ENCODE measurements at places on chromosomes 1 and 21.
A peak's percentile ranks its signal among the peaks of the same experiment; 100 is the strongest.

DNA sequence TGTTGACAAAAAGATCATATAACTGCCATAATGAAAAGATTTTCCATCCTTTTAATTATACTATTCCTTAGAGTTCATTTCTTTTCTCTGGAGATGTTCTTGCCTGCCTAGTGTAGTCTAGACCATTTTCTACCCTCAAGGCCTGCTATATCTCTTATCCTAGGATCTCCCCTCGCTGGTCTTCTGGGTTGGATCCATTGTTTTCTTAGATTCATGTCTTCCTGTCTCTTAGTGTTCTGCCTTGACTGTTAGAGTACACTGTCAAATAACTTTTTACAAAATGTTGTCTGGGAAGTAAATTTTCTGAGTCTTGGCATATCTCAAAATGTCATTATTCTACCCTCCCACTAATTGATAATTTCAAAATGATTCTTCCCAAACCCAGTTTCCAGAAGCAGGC is 66.6 kb downstream of the TRAF5 start:
- no peak for DNase-seq

DNA sequence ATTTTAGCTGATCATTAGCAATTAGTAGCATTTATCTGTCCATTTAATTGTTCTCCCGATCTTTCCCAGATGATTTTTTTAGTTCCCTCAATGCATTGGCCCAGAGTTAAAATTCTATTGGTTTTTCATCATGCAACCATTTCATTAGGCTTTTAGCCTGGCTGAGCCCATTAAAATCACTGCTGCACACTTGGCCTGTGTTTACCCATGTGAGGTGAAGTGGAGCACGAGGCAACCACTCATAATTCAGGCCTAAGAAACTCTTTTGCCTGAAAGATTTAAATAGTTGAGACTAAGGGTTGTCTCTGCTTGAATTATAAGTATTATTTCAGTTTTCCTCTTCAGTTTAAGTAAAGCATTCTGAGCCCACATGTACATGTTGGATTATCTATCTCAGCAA is 889.0 kb upstream of the ADGRL4 start:
- no peak for DNase-seq

DNA sequence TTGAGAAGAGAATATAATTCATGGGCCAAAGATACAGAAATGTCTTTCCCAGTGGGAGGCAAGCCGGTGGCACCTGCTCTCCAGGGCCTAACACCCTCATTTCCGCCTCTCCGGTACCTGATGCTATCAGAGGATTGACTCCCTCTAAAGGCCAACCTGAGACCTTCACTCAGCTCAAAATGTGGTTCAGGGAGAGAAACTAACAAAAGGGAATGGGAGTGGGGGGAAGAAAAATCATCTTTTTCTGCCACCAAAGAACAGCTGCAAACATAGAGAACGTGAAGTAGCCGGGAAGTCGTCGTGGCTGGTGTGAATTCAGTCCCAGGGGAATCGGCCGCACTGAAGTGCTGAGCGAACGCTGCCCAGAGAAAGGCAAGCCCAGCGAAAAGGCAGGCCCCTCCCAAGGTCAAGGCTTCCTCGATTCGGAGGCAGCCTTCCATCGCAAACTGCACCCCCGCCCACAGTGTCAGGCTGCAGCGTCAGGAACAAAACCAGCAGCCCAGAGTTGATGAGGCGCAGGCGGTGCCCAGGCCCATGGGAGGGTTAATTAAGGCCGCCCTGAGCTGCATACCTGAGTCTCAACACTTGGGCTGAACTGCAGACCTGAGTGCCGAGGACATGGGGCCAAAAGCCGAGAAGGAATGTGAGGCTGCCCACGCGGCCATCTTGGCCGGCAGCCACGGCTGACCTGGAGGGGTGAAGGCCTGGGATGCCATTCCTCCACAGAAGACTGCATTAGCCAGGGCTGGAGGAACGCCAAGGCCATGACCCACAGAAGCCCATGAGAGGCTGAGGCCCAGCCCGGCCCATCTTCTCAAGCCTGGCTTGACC is 160.2 kb downstream of the PSMG1 start:
- no peak for DNase-seq

- no peak for DNase-seq
Observed at GRCh38 chr1:105072850-105073249, 1323.2 kb downstream of the AMY1C start.

DNA sequence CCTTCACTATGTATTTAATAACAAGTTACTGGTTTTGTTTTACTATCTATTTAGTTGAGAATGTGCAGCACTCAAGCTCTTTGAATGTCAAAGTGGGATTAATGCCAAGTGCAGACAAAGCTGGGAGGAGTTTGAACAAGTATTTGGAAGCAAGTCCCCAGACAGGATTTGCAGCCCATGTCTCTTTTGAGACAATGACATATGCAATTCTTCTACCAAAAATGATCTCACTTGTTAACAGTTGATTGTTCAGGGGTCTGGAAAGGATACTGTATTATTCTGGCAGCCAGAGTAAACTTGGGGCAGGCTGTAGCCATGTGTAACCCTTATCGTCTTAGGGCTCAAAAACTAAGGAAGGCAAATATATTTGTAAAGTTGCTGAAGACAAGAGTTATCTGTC is 15.8 kb downstream of the COLGALT2 start:
- DNase-seq = peak; percentile 71

DNA sequence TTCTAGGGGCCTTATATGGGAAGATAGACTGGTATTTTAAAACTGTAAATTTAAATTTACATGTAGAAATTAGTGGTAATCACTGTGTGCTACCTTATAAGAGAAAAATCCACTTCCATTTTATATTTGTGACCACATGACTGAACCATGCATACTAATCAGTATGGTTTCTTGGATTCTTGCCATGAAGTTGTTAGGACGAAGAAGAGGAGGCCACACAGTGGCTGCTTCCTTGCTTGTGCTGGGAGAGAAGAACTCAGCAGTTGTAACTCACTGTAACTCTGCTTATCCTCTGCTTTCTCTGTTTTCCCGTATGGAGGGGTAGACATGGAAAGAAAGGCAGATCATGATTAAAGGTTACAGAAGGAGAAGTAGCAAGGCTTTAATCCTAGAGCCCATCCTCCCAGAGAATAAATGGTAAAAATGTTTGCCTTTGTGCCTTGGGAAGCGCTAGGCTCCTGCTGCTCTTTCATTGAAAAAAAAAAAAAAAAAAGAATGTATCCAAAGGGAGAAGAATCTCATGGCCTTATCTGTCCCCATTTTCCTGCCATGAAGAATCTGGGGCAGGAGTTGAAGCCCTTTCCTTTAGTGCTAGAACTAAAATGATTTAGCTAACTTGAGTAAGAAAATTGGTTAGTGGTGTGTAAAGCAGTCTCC is 32.4 kb downstream of the KCTD3 start:
- no peak for DNase-seq

GRCh38 chr21:45601551-45601950 is 42.0 kb upstream of the PCBP3 start:
- no peak for DNase-seq

GRCh38 chr1:214506972-214507431 is 44.4 kb downstream of the PTPN14 start:
- peak; percentile 62 for DNase-seq

DNA sequence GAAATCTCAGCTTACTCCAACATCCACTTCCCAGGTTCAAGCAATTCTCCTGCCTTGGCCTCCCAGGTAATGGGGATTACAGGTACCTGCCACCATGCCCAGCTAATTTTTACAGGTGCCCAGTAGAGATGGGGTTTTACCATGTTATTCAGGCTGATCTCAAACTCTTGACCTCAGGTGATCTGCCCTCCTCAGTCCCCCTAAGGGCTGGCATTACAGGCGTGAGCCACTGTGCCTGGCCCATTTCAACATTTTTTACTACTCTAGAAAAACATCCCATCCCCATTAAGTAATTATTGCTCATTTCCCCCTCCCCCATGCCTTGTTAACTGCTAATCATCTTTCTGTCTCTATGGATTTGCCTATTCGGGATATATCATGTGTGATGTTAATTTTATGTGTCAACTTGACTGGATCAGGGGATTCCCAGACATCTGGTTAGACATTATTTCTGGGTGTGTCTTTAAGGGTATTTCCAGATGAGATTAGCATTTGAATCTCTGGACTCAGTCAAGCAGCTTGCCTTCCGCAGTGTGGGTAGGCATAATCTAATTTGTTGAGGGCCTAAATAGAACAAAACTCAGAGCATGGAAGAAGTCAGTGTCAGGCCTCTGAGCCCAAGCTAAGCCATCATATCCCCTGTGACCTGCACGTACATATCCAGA is 33.0 kb upstream of the ZBTB8B start:
- no peak for DNase-seq

- DNase-seq = no peak
Observed at GRCh38 chr1:229759037-229759435, 133.0 kb downstream of the URB2 start.

- no peak for DNase-seq
Observed at GRCh38 chr1:52601519-52601918, 652 bp upstream of the GPX7 start.

DNA sequence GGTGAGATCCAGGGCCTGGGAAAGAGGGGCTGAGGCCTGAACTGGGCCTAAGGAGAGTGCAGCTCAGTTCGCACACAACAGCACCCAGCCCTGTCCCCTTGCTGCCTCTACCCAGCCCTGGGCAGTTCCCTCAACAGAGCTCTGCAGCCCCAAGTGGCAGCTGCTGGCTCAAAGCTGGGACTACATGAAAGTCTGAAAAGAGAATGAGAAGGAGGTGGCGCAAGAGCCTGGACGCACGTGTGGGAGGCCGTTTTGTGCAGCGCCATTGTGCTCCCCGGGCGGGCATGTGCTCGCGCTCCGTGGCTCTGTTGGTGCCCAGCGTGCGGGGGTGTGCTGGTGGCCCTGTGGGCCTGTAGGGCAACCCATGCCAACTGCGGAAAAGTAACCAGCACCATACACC is 10.3 kb downstream of the GPR37L1 start:
- no peak for DNase-seq

DNA sequence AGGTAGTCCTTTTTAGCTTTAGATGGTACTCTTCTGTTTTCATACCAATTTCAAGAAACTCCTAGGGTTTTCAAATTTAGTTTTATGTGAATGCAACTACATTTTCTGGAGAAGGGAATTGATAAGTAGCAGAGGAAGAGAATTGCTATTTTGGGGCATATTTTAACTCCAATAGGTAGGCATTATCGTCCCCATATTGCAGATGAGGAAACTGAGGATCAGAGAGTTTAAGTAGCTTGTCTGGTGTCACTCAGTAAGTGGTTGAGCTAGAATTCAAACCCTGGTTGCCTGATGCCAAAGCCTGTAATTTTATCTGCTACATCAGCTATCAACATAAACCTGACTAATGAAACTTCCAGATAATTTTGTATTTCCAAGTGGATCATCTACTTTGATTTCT is 1.9 kb downstream of the NFYC start:
- DNase-seq = no peak

DNA sequence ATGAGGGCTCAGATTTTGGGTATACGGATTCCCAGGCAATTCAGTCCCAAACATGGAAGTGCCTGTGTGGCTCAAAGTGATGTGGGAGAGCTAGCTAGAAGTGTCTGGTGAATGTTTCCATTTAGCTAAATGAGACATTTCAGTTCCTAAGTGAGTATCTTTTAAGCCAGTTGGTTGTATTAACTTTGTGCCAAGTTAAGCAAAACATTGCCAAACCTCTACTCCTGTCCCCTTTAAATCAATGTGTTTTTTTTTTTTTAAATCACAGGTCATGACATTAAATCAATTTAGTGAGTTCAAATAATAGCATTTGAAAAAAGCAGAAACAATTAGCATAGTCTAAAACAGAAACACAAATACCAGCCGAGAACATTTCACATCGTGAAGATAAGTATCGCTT is 230.1 kb downstream of the ASTN1 start:
- no peak for DNase-seq

GRCh38 chr21:31870472-31871193 is 2.2 kb upstream of the HUNK start:
- no peak for DNase-seq

DNA sequence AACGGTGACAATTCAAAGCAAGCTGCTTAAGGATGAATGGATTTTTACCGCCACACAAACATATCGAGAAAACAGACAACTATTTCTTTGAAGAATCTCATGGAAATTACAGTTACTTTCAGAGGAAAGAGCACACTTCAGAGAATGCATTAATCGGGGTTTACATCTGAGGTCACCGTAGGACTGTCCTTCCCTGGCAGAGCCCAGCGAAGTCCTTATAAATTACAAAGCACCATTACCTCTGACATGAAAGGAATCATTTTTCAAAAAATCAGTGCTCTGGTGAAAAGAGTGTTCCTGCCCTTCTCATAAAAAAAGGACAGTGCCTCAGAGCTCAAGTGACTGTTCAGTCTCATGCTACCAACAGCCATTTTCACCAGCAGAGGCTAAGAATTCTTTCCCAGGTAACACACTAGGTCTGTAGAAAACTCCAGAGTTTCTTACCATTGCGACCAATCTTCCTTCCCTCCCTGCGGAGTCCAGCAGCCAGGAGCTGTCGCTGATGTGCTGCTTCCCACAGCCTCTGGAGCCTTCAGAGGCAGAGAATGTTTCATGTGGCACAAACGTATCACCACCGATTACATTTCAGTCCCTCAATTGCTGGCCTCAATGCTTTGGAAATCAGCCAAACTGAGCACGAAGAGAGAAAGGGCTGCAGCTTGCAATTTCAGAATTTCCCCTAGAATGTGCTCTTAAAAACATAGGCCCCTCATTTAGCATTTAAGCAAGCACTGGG is 75.4 kb downstream of the PLD5 start:
- no peak for DNase-seq

DNA sequence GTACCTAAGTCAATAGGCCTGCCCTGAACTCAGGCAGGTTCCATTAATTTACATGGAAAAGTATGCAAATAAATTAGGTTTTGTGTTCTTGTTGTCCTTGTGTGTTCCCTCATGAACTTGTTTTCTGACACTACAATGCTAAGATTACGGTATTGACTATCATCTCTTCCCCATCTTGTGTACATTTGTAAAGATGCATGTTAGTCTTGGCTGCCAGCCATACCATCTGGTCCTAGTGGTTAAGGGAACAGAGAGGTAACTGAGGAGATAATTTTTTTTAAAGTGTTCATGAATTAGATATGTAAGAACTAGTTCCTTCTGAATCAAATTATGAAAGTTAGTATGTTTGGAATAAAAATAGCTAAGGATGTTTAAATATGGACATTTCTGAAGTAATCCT is 167.6 kb upstream of the ADAMTS5 start:
- no peak for DNase-seq

GRCh38 chr1:204065174-204065985 is 7.5 kb upstream of the SOX13 start:
- DNase-seq = peak; percentile 89

DNA sequence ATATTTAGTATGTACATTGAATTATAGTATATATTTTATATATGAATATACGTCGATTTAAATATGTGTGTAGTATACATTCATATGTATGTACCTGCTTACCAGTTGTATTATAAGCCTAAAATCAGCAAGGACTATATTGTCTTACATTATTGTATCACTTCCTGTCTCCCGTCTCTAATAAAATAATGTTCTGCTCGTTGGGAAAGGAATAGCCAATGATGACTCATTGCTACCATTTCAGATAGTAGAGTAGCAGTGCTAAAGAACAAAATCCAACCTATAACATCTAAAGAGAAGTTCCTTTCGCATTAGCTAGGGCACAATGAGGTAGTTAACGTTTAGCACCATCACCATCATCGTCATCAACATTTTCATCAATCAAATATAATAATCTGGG is 39.9 kb upstream of the SMYD2 start:
- no peak for DNase-seq

GRCh38 chr1:199113265-199113869 is 474.5 kb downstream of the PTPRC start:
- peak; percentile 78 for DNase-seq

All from HAP-1 (cell line).